Omental fat pad (tissue), 4 donors: ENCODE measurements at places on chromosomes 5 and 9.

DNA sequence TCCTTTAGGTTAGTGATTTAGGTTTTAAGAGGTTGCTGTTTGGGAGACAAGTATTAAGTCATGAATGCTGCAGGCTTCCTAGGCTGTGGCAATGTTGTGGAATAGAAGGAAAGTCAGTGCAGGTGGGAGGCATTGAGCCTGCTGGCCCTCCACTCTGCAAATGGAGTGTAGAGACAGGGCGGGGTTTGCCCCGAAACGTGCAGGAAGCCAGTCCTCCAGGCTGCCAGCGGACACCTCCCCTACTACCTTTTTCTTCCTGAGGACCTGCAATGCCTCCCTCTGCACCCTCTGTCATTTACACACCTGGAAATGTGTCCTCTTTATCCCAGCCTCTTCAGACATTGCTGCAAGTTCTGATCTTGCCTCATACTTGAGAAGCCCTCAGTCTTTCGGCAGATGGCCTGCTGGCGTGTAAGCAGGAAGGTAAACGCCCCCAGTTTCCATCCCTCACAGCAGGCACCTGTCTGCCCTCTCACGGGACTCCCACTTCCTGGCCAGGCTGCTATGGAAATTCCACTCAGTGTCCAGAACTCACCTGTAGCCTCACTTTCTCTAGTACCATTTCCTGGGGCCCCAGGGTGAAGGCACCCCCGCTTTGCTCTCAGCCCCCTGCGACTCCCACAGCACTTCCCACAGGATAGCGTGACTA is 81.6 kb upstream of the BOD1 start:
- DNase-seq, result no peak

GRCh38 chr5:178477802-178478201 is 112.4 kb downstream of the COL23A1 start:
- no peak for DNase-seq

GRCh38 chr5:39224196-39224761 is 4.9 kb upstream of the FYB1 start:
- DNase-seq, result no peak

DNA sequence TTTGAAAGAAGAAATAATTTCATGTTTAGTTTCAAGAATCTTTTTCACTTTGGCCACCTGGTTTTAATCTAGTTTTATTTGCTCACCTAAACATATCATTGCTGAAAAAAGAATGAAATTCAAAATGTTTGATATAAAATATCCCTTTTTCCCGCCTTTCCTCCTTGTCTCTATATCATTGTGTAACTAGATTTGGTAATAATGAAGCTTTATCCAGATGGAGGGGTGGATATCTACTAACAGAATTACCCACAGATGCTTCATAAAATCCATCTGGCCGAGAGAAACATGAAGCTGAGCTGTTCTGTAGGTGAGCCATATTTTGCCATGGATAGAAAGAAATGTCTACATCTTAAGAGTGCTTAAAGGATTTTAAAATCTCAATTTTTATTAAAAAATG is 214.7 kb downstream of the ICE1 start:
- DNase-seq, result no peak

DNA sequence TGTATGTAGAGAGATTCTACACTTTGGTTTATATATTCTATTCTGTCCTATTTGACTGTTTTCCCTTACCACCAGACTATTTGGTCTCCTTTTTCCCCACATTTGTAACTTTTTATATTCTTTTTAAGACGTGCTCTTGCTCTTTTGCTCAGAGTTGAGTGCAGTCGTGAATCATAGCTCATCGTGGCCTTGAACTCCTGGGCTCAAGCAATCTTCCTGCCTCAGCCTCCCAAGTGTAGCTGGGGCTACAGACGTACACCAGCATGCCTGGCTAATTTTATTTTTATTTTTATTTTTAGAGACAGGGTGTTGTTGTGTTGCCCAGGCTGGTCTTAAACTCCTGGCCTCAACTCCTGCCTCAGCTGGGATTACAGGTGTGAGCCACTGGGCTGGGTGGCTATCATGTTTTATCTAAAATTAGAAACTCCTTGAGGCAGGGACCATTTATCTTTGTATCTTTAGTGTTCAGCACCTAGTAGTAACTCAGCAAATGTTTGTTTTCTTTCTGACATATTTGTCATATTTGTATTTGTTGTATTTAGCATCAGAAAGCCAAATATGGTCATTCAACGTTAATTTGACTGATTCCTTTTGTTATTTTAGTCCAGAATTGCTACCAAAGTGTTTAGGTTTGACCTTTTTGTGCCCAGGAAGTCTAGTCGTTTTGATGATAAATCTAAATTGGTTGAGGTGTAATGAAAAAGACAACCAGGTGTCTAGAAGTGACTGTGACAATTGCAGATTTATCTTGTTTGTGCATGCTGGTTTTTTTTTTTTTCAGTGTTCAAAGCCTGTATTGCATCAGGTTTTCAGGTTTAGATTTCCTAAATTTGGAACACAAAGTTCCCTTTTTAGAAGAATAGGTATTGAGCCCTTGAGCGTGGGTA is 44.3 kb downstream of the ERBIN start:
- DNase-seq, result no peak

- DNase-seq, result no peak
Observed at GRCh38 chr5:112549127-112549526, 130.1 kb upstream of the EPB41L4A start.

- peak; percentile 58 for DNase-seq
Observed at GRCh38 chr9:94157050-94157801, 73.0 kb downstream of the PTPDC1 start.

DNA sequence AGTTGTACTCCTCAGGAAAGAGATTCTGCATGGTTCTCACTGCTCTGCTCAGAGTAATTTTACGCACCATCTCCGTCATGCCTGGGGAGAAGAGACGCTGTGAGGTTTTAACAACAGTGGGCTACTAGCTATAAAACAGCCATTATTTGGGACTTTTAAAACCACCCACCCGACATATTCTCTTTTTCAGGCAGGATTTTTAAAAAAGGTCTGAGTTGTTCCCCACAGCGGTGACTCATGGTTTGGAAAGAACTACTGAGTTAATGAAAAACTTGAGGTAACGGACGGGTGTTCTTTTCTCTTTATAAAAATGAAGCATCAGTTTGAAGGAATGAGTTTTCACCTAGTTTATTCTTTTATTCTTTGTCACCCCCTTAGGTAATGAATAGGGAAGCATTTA is 61.3 kb downstream of the TTLL11 start:
- no peak for DNase-seq

GRCh38 chr5:175596761-175597189 is 61.1 kb upstream of the HRH2 start:
- no peak for DNase-seq

DNA sequence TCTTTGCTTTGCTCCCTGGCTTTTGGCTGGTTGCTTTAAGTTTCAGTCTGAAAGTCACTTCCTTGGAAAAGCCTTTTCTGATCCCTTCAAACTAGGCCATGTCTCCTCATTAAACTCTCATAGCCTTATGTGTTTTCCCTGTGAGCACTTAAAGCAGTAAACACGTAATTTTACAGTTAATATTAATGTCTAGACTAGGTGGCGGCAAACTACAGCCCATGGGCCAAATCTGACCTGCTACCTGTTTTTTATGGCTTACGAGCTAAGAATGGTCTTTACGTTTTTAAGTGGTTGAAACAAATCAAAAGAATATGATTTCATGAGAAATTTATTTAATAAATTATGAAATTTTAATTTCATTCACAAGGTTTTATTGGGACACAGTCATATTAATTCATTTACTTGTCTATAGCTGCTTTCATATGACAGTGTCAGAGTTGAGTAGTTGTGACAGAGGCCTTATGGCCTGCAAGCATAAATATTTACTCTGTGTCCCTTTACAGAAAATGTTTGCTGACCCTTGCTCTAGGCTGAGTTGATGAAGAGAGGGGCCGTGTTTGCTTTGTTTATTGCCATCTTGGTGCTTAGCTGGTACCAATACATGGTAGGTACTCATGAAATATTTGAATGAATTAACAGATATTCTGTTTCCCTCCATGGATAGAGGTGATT is 7.4 kb downstream of the SLC44A1 start:
- DNase-seq, result no peak

DNA sequence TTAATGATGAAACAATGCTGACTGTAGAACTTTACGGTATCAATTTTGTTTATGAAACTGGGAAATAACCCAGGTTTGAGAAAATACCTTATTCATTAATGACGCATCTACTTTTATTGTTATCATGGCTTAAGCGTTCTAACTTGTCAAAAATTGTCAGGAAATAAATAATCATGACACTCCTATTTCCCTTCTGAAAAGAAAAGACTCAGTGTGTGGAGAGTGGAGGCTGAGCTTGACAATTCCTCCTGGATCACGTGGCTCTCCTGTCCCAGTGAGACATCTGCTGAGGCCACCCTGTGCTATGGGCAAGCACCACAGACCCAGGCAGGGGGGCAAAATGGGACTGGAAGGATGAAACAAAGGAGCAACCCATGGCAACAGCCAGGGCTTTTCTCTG is 466.4 kb downstream of the ZNF608 start:
- no peak for DNase-seq

- DNase-seq, result no peak
Observed at GRCh38 chr9:90774071-90774470, 27.5 kb upstream of the SYK start.

- no peak for DNase-seq
Observed at GRCh38 chr9:85055506-85056202, 386.1 kb downstream of the NTRK2 start.

DNA sequence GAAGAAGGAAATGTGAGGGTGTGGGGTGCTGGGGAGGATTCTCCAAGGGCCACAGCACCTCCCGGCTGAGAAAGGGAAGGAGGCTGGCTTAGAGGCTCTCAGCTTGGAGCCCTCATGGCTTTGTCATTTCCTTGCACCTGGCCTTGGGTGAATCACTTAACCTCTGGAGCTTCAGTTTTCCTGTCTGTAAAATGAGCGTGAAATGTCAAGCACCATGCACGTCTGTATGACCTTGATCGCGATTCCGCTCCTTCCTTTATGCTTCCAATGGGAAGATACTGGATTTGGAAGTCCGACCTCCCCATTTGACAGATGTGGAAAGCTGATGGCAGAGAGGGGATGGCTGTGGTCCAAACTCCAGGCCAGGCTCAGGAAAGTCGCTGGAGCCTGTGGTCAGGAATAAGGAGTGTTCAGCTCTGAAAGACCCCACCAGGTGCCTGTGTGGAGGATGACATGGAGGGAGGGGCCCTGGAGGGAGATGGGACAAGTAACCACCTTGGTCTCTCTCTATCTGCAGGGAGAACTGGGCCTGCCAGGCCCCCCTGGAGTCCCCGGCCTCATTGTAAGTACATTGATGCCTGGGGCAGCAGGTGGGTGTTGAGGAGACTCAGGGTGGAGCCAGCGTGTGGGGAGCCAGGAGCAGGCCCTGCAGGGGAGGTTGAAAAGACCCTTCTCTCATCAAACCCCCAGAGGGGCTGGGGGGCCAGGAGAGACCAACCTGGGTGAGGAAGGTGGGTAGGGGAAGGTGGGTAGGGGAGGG is 66.5 kb downstream of the COL27A1 start:
- no peak for DNase-seq
